Kidney epithelial cell (primary cell): ENCODE measurements at places on chromosomes 5 and 9. TPM values are rescaled to one million over a fixed set of nuclear protein-coding genes. Genes with fewer than 3 reads are reported as not detected.

DNA sequence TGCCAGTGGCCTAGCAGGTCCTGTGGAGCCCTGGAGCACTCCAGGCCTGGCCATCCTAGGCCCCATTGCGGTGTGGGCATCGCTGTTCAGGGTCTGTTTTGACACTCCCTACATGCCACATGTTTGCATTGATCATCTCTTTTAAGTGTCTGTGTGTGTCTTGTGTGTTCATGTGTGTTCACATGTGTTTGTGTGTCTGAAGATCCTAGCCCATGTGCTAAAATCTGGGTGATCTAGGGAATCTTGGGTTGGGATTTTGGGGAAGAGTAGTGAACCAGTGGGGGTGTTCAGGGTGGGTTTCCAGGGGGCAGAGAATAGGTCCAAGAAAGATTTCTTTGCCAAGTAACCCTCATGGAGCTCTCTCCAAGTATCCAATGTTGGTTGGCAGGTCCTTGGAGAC, 8.4 kb downstream of the PSD2 start:
- no peak for DNase-seq

GRCh38 chr5:9903801-9904200, 273.6 kb upstream of the TAS2R1 start:
- DNase-seq = no peak

RNF180 gene
- total RNA-seq = 11.5 and 16.3 TPM in 2 replicates

DNA sequence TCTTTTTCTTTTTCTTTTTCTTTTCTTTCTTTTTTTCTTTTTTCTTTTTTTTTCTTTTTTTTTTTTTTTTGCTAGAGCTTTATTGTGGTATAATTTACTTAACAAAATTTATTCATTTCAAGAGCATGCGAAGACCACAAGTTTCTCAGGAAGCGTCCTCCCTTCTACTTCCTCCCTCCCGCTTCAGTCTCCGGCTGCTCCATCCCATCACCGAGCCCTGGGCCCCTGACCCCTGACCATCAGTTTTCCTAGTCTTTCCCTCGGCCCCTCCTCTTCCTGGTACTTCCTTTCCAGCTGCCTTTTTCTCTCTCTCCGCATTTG, 34.7 kb downstream of the C9orf152 start:
- no peak for DNase-seq

HINT1 gene
- 369 and 370 TPM in 2 replicates for total RNA-seq

GRCh38 chr9:97632248-97632984, 752 bp downstream of the TSTD2 start:
- DNase-seq = no peak

DNA sequence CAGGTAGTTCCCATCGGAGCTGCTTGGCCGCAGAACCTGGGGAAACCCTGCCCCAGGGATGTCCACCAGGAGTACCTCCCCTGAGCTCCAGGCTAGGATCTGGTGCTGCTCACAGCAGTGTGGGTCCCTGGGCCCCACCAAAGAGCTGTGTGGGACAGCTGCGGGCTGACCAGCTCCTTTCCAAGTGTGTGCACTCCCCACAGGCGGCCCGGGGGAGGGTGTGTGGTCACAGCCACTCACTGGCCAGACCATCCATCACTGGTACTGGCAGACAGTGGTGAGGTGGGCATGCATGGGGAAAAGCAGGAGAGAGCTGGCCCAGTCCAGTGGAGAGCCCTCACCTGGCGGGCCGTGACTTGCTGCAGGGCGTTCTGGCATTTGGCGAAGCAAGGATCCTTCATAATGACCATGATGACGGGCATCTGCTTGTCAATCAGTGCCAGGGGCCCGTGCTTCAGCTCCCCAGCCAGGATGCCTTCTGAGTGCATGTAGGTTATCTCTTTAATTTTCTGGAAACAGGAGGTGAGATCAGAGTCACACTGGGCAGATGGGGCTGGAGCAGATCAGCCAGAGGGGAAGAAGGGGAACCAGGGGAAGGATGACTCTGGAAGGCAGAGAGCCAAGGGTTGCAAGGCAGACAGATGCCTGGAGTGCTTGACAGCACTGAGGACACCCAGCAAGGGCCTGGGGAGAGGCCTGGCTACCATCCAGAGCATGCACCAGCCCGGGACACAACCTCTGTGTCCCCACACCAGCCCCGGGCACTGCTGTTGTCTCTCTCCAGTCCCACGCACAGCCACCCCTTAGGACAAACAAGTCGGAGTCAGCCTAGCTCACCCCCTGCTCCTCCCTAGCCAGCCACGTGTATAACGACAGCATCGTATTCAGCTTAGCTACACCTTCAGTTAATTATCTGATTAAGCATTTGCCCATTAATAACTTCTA, 12.8 kb upstream of the MAPK9 start:
- no peak for DNase-seq

DNA sequence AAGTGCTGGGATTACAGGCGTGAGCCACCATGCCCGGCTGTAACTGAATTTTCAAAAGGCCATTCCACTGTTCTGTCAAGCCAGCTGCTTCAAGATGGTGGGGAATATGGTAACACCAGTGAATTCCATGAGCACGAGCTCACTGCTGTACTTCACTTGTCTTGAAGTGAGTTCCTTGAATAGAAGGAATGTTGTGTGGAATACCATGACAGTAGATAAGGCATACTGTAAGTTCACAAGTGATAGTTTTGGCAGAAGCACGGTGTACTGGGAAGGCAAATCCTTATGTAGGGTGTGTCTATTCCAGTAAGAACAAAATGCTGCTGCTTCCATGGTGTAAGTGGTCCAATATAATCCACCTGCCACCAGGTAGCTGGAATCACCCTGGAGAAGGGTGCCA, 6.6 kb upstream of the PRXL2C start:
- DNase-seq = no peak

DNA sequence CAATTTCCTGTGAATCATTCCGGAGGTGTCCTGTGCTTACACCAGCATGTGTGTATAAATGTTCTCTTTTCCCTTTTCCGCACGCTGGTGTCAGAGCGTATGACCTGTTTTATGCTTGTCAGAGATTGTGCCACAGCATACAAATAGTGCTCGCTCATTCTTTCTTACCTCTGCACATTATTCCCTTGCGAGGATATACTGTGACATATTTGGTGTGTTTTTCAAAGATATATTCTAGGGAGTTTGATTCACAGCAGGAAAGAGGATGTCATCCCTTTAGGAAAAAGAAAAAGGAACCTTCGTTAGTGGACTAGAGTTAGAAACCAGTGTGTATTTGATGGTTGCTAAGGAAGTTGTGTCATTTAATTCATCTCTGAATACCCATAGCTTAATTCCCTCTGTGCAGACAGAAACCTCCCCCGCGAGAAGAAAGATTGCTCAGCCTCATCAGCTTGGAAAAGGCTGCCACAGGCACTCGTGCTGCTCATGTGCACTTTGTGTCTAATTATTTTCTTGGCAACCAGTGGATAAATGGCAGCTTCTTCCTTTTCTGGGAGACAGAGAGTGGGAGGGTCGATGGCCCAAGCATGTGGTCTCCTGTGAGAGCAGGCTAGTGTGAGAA, 14.7 kb upstream of the CCIN start:
- DNase-seq = no peak

TRAF2 gene
- total RNA-seq = 17.5 and 17.7 TPM in 2 replicates

TCF7 gene
- total RNA-seq = 3.6 and 4.8 TPM in 2 replicates

OTULINL gene
- 1.0 and 1.8 TPM in 2 replicates for total RNA-seq

C5orf24 gene
- 64.1 and 65.1 TPM in 2 replicates for total RNA-seq
